ENCODE measurements at places on chromosomes 2 and 18.

DNA sequence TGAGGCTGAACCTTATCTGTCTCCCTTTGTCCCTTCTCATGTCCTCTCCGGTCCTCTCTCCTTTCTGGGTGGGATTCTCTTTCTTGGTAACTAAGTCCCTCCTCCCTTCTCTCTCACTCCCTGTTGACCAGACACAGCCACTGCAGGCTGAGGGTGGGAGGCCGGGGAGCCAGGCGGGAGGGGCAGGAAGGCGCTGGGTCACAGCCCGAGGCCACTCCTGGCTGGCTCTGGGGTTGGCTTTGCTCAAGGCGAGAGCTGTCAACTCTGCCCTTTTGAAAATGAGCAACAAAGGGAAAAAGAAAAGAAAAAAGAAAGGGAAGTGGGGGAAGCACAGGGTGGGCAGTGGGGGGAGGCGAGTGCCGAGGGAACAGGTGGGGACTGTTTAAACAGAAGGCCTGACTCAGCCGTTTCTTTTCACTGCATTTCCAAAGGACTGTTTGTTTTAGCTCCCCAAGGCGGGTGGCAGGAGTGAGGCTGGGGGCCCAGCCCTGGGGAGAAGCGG, 70.5 kb upstream of the IGFBP5 start:
- no peak for DNase-seq

DNA sequence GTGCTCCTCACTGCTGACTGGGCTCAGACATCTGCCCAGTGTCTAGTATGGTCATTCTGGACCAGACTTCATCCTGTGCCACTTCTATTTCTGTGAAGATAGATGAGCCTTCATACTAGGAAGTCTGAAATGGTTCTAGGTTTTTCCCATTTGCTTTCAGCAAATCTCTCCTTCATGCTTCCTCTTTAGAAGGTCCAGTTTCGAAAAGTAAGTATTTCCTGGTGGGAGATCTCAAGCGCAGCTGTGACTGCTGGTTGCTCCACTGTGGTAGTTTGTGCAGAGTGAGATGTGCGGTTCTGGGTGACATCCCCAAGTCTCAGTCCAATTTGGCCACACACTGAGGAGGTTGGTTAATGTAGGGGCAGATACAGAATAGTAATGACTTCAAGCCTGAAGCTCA, 14.4 kb downstream of the IL36B start:
- no peak for DNase-seq

- DNase-seq, result no peak
Observed at GRCh38 chr2:7837237-7837760, 844.6 kb upstream of the ID2 start.

DNA sequence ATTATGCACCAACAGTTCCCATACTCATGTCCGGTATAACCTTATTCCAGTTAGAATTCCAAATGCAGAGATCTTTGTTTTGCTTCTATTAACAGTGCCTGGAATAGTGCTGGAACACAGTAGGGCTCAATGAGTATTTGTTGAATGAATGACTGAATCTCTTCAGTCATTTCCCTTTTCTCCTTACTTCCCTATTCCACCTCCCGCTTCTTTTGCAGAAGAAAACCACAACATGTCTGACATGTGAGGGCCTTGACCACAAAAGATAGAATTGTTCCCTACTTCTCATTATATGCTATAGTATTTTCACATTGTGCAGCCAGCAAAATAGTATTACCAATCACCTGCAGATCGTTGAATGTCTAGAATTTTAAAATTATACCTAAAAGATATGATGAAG, 19.5 kb upstream of the HNRNPLL start:
- no peak for DNase-seq

DNA sequence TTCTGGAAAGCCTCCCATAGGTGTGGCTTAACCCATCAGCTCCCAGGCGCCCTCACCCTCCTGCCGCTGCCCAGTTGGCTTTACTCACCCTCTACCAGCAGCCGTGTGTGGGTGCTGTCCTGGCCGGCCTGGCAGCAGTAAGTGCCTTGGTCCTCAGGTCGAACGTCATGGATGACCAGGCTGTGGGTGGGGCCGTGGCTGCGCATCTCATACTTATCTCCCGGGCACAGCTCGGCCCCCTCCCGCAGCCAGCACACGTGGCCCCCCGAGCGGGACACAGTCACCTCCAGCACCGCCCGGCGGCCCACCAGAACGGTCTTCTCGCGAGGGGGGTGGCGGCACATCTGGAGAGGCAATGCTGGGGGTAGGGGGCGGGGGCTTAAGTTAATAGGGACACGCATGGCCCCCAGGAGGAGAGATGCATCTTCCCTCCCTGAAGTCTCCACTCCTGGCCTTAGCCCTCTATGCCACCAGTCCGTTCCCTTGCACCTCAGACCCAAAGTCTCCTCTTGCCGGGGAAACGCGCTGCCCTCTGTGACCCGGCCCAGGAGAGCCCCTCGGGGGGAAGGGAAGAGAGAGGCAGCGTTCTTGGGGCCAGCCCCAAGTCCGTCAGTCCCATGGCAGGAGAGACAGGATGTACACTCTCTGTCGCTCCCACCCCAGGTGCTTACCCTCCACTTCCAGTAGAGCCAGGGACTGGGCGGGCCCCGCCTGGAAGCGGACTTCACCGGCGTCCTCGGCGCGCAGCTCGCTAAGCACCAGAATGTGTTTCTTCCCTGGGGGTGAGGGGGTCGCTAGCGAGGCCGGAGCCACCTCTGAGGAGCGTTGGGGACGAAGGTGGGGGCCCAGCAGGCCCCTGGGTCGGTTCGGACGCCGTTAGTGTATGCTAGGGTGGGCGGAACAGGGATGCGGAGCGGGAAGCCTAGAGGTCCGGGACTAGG, 7.9 kb downstream of the TMEM198 start:
- no peak for DNase-seq

- DNase-seq, result no peak
Observed at GRCh38 chr2:226733189-226733858, 66.3 kb downstream of the IRS1 start.

GRCh38 chr2:235793163-235793752, 299.4 kb downstream of the AGAP1 start:
- DNase-seq, result no peak

DNA sequence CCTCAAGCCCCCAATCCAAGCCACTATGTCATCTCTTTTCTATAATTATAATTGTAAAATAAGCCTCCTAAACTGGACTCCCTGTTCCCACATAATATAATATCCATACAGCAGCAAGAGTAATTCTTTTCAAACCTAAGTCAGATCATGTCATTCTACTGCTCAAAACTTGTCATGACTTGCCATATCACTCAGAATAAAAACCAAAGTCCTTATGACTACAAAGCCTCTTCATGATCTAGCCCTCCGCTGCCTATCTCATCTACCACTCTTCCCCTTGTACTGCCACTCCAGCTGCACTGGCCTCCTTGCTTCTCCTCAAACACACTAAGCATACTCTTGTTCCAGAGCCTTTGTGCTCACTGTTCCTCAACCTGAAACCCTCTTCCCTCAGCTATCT, 69.9 kb downstream of the MEMO1 start:
- DNase-seq, result no peak

- DNase-seq, result peak; percentile 41
Observed at GRCh38 chr2:113104054-113104611, 23.3 kb upstream of the IL1RN start.

GRCh38 chr2:149465873-149466272, 121.7 kb downstream of the MMADHC start:
- no peak for DNase-seq

- DNase-seq, result no peak
Observed at GRCh38 chr2:144390424-144391020, 129.4 kb downstream of the ZEB2 start.

Measured in NK-92 treated with Interleukin-12 subunit alpha and Interleukin-12 subunit beta, amount 100 ng/mL, for 24 hours (cell line).